ENCODE measurements at places on chromosomes 16 and 17.

DNA sequence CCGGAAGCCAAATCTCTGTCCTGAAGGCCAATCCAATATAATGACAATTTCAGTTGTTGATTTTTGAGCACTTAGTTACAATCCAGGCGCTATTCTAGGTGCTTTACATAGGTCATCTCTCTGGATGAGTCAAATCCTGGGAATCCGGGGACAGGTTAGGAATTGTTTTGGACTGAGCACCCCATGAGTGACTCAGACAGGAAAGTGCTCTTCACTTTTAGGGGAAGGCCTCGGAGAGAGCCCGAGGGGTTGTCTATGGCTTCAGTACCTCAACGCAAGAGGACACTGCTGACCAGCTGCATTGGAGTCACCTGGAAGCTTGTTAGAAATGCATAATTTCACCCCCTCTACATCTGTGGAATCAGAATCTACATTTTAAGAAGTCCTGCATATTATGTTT is 108.8 kb downstream of the IRX5 start:
- no peak for DNase-seq

DNA sequence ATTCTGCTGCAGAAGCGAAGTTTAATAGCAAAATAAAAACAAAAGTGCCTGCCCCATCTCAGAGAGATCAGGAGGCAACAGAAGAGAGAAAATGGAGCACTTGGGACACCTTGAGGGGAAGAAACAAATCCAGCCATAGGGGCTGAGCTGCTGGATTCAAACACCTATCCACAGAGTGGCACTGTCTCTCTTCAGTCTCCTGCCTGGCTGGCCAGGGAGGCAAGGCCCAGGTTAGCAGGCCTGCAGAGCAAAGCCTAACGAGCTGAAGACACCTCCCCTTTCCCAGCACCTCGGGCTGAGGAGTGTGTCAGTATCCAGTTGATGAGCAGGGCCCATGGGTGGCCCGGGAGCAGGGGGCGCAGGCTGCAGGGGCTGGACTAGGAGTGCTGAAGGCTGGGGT is 8.8 kb upstream of the KRT31 start:
- DNase-seq = no peak

DNA sequence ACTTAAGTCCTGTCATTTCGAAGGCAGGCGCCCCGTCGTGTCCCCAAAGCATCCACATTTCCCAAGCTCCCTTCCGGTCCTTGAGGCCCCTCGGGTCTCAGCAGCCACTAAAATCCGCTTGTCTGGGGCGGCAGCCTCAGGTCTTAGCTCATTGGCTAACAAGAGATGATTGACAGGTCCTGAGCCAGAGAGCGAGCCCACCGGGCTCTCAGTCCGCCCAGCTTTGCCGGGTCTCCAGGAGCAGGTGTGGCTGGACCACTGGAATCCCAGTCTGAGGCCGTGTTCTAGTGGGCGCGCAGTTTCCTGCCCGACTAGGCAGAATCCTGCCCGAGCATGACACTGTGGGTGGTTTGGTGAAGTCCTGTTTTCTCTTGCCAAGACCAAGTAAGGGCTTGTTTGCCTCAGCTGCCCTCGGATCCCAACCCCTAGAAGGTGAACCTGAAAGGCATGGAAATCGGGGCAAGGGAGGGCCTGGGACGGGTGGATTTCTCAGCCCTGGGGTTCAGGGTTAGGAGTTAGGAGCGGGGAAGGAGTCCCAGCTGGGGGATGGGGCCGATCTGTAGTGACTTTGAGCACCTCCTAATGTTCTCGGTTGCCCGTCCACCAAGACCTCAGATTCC is 42.8 kb downstream of the MRC2 start:
- no peak for DNase-seq

GRCh38 chr16:79069121-79069520 is 531.4 kb downstream of the MAF start:
- no peak for DNase-seq

DNA sequence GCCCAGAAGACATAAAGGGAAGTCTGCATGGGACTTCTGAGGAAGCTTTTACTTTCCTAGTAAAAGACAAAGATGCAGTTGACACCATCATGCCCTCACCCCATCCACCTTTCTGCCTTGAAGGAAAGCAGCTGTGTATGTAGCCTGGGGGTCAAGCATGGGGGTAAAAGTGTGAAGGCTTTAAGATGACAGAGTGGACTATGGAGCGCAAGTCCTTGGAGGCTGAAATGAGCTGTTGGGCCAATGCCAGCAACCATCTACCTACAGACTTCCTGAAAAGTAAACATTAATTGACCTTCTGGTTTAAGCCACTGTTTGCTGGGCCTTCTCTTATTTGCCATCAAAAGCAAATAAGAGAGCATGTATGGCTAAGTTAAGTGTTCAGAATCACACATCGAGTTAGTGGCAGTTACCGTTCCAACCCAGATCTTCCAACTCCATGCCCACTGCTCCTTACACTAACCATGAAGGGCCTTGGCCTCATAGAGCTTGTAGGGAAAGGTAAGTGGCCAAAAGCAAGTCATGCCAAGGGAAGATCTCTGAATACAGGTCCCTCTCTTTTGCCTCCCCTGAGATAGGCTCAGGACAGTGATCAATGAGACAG is 30.0 kb downstream of the SLC13A5 start:
- no peak for DNase-seq

GRCh38 chr17:81322271-81323082 is 27.4 kb upstream of the SLC38A10 start:
- peak; percentile 42 for DNase-seq

DNA sequence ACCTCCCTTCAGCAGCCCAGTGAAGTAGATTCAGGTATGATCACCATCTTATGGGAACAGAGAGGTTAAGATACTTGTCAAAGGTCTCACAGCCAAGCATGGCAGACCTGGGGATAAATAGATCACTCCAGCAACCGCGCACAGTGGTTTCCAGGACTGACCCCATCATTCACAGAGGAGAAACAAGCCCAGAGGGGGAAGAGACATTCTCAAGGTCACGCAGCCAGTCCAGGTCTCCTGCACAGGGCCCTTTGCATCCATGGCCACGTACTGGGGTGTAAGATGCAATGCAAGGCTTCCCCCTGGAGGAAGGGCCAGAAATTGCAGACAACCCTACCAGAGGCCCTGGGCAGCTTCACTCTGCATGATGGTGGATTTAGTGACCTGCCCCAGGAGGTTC is 19.9 kb downstream of the TLE7 start:
- DNase-seq = peak; percentile 10

GRCh38 chr17:65398040-65398787 is 163.2 kb downstream of the AXIN2 start:
- no peak for DNase-seq

DNA sequence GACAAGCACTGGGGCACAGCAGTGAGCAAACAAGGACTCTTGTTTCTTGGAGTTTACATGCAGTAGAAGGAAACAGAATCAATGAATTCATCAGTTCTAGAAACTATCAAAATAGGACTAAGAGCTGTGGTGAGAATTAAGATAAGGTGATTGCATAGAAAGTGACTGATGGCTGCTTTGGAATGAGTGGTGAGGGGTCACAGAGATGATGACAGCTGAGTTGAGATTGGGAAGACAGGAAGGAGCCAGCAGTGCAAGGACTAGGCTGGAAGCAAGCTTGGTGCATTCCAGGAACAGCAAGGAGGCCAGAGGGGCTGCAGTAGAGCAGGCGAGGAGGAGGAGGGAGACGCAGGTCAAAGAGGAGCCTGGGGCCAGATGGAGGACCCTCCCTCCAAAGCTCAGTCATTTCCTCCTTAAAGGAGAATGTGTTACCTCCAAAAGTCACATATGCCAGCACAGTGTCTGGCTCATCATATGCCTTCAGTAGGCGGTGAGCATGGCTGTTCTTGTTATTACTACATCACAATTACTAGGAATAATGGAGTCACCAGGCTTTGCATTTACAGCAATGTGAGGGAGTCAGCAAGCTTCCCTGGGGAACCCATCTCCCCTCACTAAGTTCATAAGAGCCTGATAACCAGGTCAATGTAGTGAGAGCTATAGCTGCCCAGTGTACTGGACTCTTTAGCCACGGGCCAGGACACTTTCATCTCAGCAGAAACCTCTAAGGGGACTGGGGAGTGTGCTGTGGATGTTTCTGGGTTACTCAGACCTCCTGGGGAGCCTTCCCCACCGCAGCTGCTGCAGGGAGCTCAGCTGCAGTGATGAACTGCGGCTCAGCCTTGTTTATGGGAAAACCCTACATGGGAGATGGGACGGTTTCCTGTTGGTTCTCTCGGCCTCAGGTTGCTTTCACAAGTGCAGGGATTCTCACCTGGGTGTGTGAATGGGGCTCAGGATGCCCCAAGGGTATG is 157.2 kb downstream of the SEC14L1 start:
- DNase-seq = no peak

DNA sequence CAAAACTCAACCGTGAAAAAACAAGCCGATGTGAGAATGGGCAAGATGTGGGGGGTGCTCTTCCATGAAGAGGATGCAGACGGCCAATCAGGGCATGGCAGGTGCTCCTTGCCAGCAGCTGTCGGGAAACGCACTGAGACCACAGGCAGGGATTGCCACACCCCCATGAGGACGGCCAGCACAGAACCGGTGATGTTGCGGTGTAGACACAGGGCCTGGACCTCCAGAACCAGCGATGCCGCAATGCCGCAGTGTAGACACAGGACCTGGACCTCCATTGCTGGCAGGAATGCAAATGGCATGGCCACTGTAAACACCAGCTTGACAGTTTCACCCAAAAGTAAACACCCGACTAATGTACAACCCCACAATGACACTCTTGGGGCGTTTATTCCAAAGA is 164.9 kb downstream of the BANP start:
- no peak for DNase-seq

GRCh38 chr17:47837401-47838039 is 3.6 kb downstream of the SCRN2 start:
- DNase-seq = no peak

DNA sequence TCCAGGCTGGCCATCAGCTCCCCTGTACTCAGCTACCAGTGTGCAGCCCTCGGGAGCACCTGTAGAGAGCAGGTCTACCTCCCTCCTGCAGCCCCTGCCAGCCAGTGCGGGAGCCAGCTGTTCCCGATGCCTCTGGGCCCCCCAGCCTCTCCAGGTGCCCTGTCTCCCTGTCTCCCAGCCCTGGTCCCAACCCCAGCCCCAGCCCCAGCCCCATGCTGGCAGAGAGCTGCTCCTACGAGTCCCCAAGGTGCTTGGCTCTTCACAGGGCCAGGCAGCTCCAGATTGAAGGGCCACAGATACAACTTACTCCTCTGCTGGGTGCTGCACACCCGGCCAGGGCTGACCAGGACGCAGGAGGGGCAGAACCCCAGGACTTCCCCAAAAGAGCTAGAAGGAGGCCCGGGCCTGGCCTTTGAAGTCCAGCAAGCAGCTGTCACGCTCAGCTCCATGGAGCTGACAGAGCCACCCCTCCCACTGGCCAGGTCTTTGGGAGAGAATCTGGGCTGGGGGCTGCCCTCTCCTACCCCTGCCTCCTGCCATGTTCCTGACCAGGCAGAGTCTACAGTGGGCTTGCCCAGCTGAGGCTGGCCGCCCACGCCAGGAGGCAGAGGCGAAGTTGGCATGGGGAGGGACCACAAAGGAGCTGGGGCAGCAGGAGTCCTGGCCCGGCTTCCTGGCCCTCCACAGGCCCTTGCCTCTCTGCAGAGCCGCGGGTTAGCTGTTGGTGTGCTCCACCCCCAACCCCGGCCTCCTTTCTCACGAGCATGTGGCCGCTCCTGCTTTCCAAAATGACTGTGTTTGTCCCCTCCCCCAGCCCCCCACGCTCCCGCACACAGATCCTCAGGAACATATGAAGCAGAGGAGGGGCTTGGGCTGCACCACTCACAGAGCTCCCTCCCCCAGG is 9.5 kb upstream of the ADAM11 start:
- DNase-seq = no peak

DNA sequence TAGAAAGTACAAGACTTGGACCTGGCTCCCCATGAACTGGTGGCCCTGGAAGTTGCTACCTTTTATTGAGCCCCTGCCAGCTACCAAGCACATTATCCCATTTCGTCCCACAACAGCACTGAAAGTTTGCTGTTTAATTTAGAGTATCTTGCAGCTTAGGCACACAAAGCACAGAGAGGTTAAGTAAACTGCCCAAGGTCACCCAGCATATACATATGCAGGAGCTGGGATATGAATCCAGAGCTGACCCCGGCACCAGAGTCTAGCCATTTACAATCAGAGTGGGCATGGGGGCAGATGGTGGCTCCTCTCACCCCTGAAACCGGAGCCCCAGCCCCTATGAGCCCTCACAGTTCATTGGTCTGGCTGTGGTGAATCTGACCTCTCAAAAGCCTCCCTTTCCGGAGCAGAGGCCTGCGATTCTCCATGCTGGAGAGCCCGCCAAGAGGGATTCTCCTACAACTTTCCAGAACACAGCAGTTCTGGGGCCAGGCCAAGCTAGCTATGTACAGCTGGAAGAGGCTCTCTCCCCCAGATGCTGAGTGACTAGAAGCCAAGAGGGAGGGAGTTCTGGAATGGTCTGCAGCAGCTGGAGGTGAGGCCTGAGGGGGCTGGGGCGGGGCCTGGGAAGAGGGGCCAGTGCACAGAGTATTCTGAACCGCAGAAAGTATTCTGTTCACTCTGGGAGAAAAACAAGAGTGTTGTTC is 58.3 kb downstream of the SREBF1 start:
- no peak for DNase-seq

DNA sequence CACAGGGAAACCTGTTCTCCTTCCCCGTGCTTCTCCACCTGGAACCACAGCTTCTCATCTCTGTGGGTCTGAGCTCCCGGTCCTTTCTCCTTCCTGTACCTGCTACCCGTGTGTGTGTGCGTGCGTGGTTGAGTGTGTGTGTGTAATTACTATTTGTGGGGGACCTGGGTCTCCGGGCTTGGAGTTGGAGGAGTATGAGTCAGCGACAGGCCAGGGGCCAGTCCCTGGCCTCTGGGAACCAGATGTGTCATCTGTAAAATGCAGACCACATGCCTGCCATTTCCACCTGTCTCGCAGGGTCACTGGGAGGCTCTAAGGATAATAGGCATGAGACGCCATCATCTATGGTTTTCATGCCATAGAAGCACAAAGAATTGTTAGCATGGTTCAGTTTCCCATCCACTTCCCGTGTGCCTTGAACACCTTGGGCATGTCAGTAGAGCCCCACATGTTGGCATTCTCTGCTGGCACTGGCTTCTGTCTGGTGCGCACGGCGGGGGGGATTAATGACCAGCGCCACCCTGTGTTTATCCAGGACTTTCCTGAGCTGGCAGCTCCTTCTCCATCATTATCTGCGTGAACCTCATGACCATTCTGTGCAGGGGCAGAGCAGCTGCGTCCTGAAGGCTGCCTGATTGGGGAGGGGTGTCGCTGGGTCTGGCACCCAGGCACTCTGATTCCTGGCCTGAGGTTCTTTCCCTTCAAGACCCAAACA is 1.5 kb downstream of the ZNF205 start:
- DNase-seq = no peak

GRCh38 chr16:57531635-57532265 is 4.6 kb downstream of the CCDC102A start:
- DNase-seq = no peak
